ENCODE measurements at places on chromosomes 2 and 18. TPM values are rescaled to one million over a fixed set of nuclear protein-coding genes. Genes with fewer than 3 reads are reported as not detected.

- DNase-seq: no peak
These were observed 60.1 kb downstream of the KCNF1 start for GRCh38 chr2:10971888-10972260.

GRCh38 chr18:5513947-5514346, 29.9 kb downstream of the EPB41L3 start:
- no peak for DNase-seq

The MITD1 gene
- 55.1 TPM for total RNA-seq

DNA sequence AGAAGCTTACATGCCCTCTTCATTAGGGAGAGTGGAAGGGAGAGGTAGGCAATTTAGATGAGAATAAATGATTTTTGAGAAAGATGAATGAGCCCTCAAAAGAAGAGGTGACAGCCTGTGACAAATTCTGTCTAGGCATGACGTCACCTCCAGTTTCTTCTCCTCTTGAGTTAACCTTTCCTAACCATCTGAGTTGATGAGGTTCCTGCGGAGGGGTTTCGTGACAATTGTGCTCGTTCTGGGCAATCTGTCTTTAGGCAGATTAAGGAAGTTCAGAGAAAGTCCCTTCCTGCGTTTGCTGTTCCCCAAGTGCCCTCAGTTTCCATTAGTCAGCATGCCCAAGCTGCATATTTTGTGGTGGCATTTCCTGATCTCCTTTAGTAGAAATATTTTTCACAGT, 640.2 kb upstream of the SYT4 start:
- DNase-seq: no peak

DNA sequence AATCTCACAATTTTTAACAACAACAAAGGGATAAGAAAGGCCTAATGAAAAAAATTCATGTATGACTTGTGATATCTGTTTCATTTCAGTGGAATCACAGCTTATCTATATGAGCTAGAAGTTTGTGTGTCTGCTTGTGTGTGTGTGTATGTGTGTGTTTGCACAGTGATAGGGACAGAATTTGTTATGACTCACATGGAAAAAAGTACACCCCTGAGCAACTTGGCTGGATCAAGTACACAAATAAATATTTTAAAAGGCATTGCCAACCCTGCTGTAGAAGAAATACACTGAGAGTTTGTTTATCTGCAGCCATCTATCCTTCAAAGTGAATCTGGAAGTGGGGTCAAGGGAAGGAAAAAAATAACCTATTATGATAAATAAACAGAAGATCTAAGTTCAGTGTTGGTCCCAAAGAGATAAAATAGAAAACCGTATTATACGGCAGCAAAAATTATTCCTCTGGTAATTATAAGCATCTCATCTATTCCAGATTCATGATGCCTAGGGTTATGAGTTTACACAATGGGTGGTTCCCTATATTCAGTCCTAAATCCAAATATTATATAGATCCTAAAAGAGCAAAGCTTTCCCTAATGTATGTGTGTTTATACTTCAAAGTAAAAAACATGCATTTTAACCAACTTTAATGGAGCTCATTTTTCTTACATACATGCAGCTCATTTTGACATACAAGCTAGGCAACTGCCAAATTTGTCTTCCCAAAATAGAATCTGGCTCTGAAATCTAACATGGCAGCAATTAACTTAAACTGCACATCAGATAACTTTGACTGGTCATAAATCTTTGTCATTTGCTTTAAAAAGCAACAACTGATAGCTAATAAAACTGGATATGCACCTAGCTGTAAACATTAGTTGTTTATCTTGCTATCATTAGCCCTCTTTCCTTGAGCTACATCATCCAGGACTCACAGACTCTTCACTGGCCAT, 420.6 kb downstream of the IRS1 start:
- peak; percentile 41 for DNase-seq

The LCT gene
- not detected for total RNA-seq

DNA sequence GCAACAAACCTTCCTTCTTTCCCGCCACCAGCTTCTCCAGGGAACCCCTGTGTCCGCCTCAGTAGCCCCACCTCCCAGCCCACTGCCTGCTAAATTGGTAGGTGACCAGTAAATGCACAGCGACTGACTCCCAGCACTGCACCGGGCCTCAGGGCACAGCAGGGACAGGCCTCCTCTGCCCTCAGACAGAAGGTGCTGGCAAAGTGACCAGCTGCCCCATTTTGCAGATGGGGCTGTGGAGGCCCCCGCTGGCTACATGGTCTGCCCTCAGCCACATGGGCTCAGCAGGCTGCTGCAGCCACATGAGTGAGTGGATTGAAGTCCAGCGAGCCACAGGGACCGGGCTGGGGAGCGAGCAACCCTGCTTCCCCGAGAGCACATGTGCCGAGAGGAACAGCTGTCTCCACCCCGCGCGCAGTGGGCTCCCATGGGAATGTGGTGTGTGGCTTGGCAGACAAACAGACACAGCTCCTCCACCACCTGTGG, 7.8 kb upstream of the NPPC start:
- no peak for DNase-seq

- no peak for DNase-seq
These were observed 3.0 kb upstream of the GBX2 start for GRCh38 chr2:236171181-236171679.

- no peak for DNase-seq
These were observed 13.9 kb downstream of the BMP10 start for GRCh38 chr2:68857202-68857845.

GRCh38 chr2:242060212-242060835, 190.8 kb downstream of the RTP5 start:
- DNase-seq: peak; percentile 49

GRCh38 chr2:1662606-1663180, 81.6 kb downstream of the PXDN start:
- DNase-seq: no peak

- DNase-seq: peak; percentile 46
These were observed 2.8 kb downstream of the DUSP2 start for GRCh38 chr2:96142217-96143113.

DNA sequence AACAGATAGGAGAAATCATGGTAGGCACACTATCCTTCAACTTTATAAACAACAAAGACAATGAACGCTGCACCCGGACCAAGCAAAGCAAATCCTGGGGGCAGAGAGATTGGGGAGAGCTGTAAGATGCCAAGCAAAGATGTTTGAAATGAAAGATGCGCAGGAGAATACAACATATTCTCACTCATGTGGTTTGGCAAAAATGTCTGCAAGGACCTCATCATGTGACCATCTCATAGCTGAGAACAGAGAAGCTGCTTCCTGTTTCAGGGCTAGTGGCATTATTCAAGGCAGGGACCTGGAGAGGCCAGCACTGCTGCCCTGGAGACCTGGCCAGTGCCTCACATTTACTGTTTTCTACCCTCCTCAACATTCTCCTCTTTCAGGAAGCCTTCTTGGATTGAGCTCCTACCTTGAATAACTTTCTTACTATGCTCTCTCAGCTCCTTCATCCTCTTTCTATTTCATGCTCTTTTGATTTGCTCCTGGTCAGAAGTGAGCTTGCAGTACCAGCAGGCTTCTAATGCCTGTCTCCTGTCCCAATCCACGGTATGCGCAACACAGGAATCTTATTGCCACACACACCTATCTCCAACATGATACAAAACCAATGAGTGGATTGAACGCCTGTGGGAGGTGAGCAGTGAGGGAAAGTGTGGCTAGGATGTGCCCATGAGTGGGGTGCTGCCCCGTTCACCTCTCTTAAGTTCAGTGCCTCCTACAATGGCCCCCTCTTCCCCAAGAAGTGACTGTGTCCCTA, 133.0 kb downstream of the CELF4 start:
- no peak for DNase-seq

The CIB4 gene
- total RNA-seq: not detected

The ARHGAP28 gene
- 0.05 TPM for total RNA-seq

GRCh38 chr2:85727798-85728197, 26.0 kb upstream of the ATOH8 start:
- no peak for DNase-seq

The MDH1B gene
- total RNA-seq: 1.2 TPM

DNA sequence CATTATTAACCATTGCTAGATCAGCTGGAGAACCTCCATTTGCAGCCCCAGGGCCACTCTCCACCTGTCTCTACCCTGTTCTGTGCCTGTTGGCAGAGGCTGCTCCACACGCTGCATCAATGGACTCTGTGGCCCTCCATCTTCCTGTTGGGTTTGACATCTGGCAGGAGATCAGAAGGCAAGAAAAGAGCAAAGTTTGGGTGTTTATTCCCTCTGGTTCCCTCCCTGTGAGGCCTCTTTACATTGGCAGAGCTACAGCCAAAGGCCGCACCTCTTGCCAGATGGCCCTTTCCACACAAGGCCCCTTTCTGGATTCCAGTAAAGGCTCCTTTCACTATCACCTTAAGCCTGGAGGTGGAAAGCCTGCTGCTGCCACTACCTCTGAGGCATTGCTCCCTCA, 110.9 kb upstream of the RND3 start:
- DNase-seq: no peak

GRCh38 chr2:66682476-66682875, 247.6 kb downstream of the MEIS1 start:
- DNase-seq: no peak

GRCh38 chr2:47043142-47043890, 111.8 kb downstream of the STPG4 start:
- peak; percentile 97 for DNase-seq

The GDF7 gene
- not detected for total RNA-seq

The CD207 gene
- not detected for total RNA-seq

GRCh38 chr2:43018179-43019024, 208.0 kb downstream of the ZFP36L2 start:
- no peak for DNase-seq

DNA sequence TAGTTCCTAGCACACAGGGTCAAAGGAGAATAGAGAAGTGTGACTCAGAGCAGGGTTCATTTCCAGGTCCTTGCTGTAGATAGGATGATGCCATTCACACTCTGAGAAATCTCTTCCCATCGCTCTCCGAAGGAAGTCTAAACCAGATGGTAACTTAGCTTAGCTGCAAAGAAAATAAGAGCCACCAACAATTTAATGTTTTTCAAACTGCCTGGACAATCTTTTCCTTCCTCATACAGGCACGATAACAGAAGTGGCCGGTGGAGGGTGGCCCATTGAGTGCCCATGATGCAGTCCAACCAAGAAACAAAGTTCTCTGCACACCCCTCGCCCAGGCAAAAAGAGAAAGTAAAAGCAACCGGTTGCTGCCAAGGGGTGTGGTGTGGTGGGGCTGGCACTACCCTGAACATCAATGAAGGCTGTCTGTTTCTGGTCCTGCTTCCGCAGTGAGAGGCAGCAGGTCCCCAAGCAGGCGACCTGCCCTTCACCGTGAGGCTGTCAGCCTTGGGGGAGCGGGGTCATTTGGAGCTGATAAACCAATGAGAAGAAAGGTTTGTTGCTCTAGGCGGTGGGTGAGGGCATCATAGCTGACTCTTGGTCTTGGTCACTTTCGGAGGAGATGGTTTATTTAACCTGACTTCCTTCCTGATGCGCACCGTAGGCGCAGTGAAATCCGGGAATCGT, 105.6 kb upstream of the CD302 start:
- DNase-seq: peak; percentile 66

The CCDC74B gene
- total RNA-seq: 5.8 TPM

DNA sequence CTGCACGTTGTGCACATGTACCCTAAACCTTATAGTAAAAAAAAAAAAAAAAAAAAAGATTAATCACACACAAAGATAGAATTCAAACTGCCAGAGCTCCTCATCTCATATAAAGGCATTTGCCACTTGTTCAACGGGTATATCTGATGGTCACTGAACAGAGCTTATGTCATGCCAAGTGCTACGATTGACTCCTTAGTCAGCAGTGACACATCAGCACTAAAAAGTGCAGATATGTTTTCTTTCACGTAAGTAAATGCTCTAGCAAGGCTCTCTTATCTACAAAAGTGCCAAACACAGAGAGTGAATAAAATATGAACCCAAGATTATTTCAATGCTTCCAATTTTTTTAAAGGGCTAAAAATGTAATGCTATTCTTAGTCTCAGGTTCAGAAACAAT, 1.1 kb downstream of the LMAN1 start:
- peak; percentile 86 for DNase-seq

- peak; percentile 32 for DNase-seq
These were observed 34.4 kb upstream of the TRAPPC8 start for GRCh38 chr18:31977270-31977872.

DNA sequence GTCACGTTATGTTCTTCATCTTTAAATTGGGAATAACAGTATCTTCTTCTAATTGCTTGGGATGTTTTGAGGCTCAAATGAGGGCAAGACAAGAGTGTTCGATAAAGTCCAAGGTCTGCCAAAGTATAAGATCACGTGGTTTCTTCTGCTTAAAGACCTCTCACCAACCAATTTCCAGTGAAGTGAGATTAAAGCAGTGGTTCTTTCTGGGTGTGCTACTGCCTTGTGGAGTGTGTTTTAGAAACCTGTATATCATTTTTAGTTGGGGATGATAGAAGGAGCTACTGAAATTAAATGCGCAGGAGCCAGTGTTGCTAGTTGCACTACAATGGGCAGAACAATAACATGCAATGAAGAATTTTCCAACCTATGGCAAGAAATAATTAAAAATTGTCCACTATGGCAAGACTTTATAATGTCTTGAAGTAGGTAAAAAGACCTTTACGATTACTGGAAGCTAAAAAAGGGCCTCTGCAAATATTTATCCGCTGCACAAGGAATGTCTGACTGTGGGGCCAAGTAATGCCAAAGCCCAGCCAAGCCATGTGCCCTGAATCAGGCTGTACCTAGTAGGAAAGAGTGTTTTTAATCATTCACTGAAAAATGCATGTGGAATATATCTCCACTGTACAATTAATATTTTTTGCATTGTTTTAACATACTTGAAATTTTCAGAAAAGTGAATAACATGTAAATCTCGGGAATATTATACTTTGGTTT, 244.5 kb upstream of the REG3G start:
- no peak for DNase-seq

DNA sequence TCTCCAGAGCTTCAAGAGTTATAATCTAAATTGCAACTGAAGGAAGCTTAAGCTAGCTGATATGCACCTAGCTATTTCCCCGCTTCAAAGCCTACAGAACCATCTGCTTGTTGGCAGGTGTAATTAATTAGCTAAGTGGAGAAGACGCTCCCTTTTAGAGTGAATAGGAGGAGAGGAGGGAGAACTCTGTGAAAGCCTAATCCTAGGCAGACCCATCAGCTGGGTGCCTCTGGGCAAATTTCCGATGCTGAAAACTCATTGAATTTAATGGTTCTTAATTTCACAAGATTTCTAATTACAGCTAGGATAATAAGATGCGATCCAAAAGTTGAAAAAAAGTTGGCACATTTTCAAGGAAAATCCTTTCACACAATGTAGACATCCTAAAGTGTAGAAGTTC, 735.9 kb downstream of the ERBB4 start:
- no peak for DNase-seq

DNA sequence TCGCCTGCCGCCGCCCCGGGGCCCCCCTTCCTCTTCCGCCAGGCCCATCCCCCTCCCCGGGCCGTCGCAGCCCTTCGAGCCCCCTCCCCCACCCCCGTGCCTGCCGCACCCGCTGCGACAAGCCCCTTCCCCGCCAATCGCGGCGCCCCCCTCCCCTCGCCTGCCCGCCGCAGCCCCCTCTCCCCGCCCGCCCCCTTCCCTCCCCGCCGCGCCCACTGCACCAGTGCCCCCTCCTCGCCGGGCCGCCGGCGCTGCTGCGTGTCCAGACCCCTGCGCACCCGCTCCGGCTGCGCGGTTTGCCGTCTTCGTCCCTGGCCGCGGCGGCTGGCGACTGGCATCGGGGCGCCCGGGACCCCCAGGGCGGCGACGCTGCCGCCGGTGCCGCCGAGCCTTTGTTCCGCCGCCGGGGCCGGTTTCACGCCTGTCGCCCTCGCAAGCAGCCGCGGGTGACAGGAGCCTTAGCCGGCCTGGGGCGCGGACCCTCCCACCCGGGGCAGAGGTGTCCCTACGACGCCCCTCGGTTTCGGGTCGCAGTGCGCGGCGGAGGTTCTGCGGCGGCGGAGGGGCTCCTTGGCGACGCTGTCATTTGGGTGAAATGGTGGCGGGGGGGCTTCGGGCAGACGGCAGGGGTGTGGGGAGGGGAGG, 18.1 kb downstream of the GPC1 start:
- DNase-seq: no peak

All from M059J (cell line).